ENCODE measurements at places on chromosomes 4 and X. TPM values are rescaled to one million over a fixed set of nuclear protein-coding genes. Genes with fewer than 3 reads are reported as not detected.

PLS3 gene
- 0.36 TPM for total RNA-seq

DNA sequence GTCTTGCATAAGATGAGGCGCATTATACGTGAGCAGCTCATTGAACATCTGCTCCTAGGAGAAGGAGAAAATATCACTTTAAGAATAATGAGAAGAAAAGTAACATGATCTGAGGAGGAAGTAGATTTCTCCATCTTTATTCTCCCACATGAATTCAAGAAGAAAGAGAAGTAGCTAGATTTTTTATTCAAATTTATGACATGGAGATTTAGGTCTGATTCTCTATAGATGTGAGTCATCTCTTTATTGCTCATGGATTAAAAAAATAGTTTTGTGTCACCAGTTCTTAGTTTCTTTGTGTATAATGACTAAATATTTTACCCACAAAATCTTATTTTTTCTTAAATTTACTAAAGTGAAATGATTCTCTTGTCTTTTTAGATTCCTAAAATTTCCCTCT, 40.4 kb downstream of the HPGDS start:
- DNase-seq, result no peak
- H3K4me1 ChIP-seq, result no peaks in the 10 kb centered on the region
- H3K4me3 ChIP-seq, result no peak overlapping the region
- no peak overlapping the region for H3K27ac ChIP-seq

GRCh38 chrX:150310417-150310816, 52.7 kb upstream of the MAMLD1 start:
- no peaks in the 10 kb centered on the region for H3K4me1 ChIP-seq
- no peaks in the 10 kb centered on the region for H3K36me3 ChIP-seq
- H3K27me3 ChIP-seq, result no peaks in the 10 kb centered on the region
- no peak for DNase-seq

- no peaks in the 10 kb centered on the region for H3K4me1 ChIP-seq
- no peaks in the 10 kb centered on the region for H3K36me3 ChIP-seq
- DNase-seq, result no peak
- no peak overlapping the region for H3K4me3 ChIP-seq
These were observed 148.3 kb downstream of the STOX2 start for GRCh38 chr4:184053434-184053833.

DNA sequence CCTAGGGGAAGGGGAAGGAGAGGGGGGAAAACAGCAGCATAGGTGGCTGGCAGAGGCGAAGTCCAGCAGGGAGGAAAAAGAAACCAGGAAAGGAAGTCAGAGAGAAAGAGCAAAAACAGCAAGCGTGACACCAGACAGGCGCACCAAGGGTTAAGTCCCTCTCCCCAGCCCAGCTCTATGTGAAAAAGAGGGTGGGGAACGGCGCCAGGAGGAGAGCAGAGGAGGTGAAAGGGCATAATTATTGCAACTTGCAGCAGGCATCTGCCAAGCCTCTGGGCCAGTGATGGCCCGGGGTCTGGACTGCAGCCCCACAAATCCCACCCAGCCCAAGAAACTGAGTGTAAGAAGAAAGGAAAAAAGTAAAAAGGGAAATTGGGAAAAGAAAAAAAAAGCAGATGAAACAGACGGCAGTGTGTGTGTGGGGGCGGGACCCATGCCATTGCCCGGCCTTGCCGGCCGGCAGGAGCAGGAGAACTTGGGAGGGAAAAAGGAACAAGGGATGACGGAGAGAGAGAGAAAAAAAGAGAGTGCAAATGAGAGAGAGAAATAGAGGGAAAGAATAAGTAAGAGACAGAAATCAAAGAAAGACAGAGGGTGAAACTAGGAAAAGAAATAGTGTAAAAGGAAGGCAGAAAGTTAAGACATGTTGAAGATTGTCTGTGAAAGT, 14.1 kb upstream of the RHOXF2 start:
- no peaks in the 10 kb centered on the region for H3K36me3 ChIP-seq
- H3K4me3 ChIP-seq, result no peak overlapping the region
- no peaks in the 10 kb centered on the region for H3K27me3 ChIP-seq
- peaks cover 15% of the 10 kb centered on the region for H3K4me1 ChIP-seq
- peak overlapping the region; percentile 43 for H3K27ac ChIP-seq

GRCh38 chr4:73406548-73406875, 2.4 kb downstream of the ALB start:
- no peaks in the 10 kb centered on the region for H3K27me3 ChIP-seq
- no peak for DNase-seq
- no peaks in the 10 kb centered on the region for H3K4me1 ChIP-seq
- no peak overlapping the region for H3K4me3 ChIP-seq
- no peak overlapping the region for H3K27ac ChIP-seq
- no peaks in the 10 kb centered on the region for H3K36me3 ChIP-seq

- H3K4me3 ChIP-seq, result no peak overlapping the region
- no peak overlapping the region for H3K27ac ChIP-seq
- H3K4me1 ChIP-seq, result no peaks in the 10 kb centered on the region
- H3K36me3 ChIP-seq, result no peaks in the 10 kb centered on the region
- DNase-seq, result no peak
These were observed 485.3 kb downstream of the IL15 start for GRCh38 chr4:142121448-142122350.

DNA sequence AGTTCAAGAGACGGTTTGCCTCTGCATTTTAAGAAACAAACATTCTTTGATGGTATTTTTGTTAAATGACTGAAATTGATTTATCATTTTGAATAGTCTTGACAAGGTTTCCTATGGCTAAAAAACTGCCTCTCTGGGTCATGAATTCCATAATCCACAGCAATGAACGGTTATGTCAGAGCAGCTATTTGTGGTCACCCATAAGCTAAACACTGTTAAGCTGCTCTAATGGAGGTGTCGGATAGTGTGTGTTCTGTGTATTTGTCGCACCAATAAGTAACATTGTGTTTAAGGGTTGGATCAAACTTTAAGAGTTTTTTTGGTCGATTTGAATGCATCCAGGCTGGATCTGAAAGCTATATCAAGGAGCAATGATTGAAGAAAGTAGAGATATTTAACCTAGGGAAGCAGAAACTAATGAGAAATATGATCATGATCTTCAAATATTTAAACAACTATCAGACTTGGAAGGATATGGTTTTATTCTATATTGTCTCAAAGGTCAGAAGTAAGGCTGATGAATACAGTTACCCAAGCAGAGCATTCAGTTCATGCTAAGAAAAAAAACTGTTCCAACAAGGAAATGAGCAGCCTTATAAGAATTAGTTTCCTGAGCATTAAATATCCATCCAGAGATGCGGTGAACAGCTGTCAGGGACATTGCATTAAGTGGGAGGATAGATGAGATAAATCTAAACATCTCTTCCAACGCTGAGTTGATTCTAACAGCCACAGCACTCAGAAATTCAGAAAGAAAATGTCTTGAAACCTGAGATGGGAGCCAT, 232.3 kb upstream of the RPS6KA3 start:
- H3K4me3 ChIP-seq, result no peak overlapping the region
- no peak for DNase-seq
- H3K27ac ChIP-seq, result no peak overlapping the region
- H3K4me1 ChIP-seq, result no peaks in the 10 kb centered on the region
- H3K36me3 ChIP-seq, result no peaks in the 10 kb centered on the region

DNA sequence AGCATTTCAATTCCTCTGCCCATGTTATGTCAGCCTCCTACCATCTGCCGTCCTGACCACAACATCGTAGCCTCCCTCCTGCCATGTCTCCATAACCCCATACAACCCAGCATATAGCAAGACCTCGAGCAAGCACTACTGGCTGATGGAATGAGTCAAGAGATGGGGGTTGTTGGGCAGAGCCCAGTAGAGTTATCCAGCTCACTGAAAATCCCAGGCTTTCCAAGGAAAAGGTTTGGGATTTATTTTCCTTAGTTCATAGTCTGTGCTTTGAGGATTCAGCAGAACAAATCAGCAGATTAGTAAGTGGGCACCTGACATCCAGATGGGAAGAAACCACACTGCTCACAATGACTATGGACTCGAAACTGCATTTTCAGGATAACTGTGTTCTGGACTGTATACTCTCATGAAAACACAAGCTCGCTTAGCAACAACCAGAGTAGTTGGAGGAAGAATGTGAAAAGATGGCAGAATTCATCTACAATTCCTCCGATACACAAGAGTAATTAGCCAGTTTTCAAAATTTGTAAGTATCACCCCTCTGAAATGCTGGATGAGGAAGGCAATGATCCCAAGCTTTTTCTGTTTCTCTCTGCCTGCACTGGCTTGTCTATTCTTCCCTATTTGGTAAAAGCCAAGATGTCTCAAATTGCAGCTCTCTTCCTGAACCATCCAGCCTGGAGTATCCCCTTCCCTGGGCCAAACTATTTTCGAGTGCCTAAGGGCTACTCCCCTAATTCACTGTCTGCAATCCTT, 186.2 kb upstream of the TBL1X start:
- H3K4me3 ChIP-seq, result no peak overlapping the region
- no peaks in the 10 kb centered on the region for H3K4me1 ChIP-seq
- H3K27ac ChIP-seq, result no peak overlapping the region
- no peaks in the 10 kb centered on the region for H3K36me3 ChIP-seq
- DNase-seq, result no peak
- H3K27me3 ChIP-seq, result peaks cover 21% of the 10 kb centered on the region

All from K562 (cell line).